ENCODE measurements at places on chromosomes 4 and X. TPM values are rescaled to one million over a fixed set of nuclear protein-coding genes. Genes with fewer than 3 reads are reported as not detected.

DNA sequence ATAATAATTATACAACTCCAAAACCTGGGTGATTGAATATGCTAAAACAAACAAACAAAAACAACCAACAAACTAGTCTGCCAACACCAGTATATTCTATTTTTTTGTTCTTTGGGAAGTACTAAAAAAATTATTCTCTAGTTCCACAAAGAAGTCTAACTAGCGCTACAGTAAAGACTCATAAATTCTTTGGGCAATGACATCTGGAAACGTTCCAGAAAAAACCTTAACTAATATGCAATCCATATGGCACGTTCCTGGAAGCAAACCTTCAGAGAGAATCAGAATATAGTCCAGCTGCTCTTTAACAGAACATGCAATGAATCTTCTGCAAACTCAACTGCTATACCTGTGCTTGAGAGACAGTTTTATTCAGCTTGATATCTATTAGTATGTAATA, 500.1 kb downstream of the TRAM1L1 start:
- no peak for DNase-seq
- H3K27ac ChIP-seq = no peak overlapping the region
- no peak overlapping the region for H3K4me3 ChIP-seq
- H3K27me3 ChIP-seq = no peaks in the 10 kb centered on the region
- no peaks in the 10 kb centered on the region for H3K36me3 ChIP-seq

- peaks cover 15% of the 10 kb centered on the region for H3K4me1 ChIP-seq
- no peak overlapping the region for H3K27ac ChIP-seq
- H3K36me3 ChIP-seq = no peaks in the 10 kb centered on the region
- no peak overlapping the region for H3K4me3 ChIP-seq
- no peaks in the 10 kb centered on the region for H3K27me3 ChIP-seq
These were observed 5.1 kb downstream of the RAB33B start for GRCh38 chr4:139458999-139459398.

DNA sequence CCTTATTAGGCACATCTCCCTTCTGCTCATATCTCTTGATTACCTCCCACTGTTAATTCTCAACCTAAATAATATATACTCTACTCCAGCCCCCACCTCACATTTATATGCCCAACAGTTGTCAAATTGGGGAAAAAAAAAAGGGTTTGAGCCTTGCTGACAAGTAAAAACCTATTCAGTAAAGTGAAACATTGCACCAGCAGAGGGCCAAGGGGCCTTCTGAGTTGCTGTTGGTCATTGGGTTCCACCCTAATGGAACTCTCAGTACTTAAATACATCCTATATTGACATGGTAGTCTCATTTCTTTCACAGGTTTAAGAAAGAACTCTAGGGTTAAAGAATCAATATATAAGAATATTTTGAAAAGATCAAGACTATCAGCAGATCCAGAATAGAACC, 362.2 kb downstream of the SMARCA1 start:
- no peaks in the 10 kb centered on the region for H3K27me3 ChIP-seq
- DNase-seq = no peak
- no peaks in the 10 kb centered on the region for H3K4me1 ChIP-seq
- no peaks in the 10 kb centered on the region for H3K36me3 ChIP-seq
- no peak overlapping the region for H3K4me3 ChIP-seq

GRCh38 chr4:168864821-168865541, 145.1 kb downstream of the CBR4 start:
- DNase-seq = no peak
- H3K27me3 ChIP-seq = no peaks in the 10 kb centered on the region
- H3K4me1 ChIP-seq = peaks cover 14% of the 10 kb centered on the region
- no peaks in the 10 kb centered on the region for H3K36me3 ChIP-seq
- H3K4me3 ChIP-seq = no peak overlapping the region
- H3K27ac ChIP-seq = peak overlapping the region; percentile 47

NDST4 gene
- not detected for total RNA-seq

GRCh38 chr4:139214039-139214534, 37.1 kb upstream of the ELF2 start:
- H3K4me1 ChIP-seq = no peaks in the 10 kb centered on the region
- peak; percentile 46 for DNase-seq
- H3K27ac ChIP-seq = no peak overlapping the region
- H3K36me3 ChIP-seq = no peaks in the 10 kb centered on the region

GRCh38 chrX:47864785-47865184, 28.1 kb downstream of the ZNF81 start:
- no peaks in the 10 kb centered on the region for H3K36me3 ChIP-seq
- H3K27me3 ChIP-seq = no peaks in the 10 kb centered on the region
- no peak overlapping the region for H3K4me3 ChIP-seq
- no peak overlapping the region for H3K27ac ChIP-seq
- H3K4me1 ChIP-seq = no peaks in the 10 kb centered on the region
- no peak for DNase-seq

DNA sequence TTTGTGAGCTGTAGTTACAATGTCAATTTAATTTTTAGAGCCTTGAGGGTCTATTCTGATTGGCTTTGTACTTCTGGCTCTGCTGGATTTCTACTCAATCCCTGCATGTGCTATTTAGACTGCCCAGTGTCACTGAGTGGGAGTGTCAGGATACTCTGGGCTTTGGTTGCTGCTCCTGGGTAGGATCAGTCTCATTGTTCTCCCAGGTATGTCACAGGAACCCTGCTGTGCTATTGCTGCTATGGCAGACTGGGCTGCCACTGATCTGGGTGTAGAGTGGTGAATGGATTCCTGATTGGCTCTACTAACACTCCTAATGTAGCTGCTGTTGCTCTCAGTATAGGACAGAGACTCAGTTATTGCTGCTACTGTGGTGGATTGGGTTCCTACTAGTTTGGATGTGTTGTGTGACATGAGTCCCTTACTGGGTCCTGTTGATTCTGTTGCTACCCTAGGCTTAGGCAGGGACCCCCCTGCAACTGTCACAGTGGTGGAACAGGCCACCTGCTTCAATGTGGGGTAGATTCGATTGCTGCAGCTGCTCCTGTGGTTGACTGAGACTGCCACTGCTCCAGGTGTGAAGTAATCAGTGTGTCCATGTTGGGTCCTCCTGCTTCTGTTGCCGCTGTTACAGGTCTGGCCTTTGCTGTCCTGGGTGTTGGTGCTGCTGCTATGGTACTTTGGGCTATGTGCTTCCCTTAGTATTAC, 707.8 kb upstream of the AMOT start:
- DNase-seq = no peak
- H3K27me3 ChIP-seq = no peaks in the 10 kb centered on the region
- no peak overlapping the region for H3K4me3 ChIP-seq
- H3K27ac ChIP-seq = no peak overlapping the region

- H3K4me1 ChIP-seq = peaks cover 4% of the 10 kb centered on the region
- no peak for DNase-seq
These were observed 186.7 kb upstream of the NUDT6 start for GRCh38 chr4:123109139-123109538.

DNA sequence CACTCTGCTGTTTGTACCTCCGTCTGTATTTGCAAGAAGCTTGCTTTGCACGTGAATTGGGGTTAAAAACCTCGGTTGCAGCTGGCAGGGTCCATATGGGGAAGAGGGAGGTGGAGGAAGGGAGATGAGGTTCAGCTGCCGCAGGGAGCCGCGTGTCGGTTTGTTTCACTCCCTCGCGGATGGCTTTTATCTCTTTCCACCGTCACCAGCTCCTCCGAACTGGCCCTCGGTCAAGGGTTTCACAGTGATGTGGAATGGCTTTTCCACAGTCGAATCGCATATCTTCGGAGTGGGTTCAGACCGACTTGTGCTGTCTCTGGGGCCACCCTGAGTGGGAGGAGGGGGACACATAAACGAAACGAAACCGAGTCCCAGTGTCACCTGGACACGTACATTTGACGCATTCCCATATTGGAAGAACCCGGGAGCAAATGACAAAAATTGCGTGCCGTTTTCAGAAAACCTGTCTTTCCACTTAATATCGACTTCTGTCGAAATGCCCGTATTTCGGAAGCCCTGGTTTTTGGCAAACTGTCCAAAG, 929 bp downstream of the ZBTB33 start:
- H3K36me3 ChIP-seq = no peaks in the 10 kb centered on the region
- H3K4me3 ChIP-seq = peak overlapping the region; percentile 83
- peak; percentile 33 for DNase-seq
- no peaks in the 10 kb centered on the region for H3K27me3 ChIP-seq
- H3K27ac ChIP-seq = peak overlapping the region; percentile 87

GRCh38 chr4:42672359-42673081, 15.6 kb upstream of the ATP8A1 start:
- peaks cover 7% of the 10 kb centered on the region for H3K27me3 ChIP-seq
- no peak overlapping the region for H3K4me3 ChIP-seq
- no peaks in the 10 kb centered on the region for H3K36me3 ChIP-seq
- H3K4me1 ChIP-seq = no peaks in the 10 kb centered on the region

USP27X gene
- 1.6 TPM for total RNA-seq

- no peak for DNase-seq
- no peaks in the 10 kb centered on the region for H3K36me3 ChIP-seq
- no peaks in the 10 kb centered on the region for H3K27me3 ChIP-seq
- peaks cover 24% of the 10 kb centered on the region for H3K4me1 ChIP-seq
- H3K27ac ChIP-seq = no peak overlapping the region
These were observed 16.7 kb upstream of the GBA3 start for GRCh38 chr4:22676063-22676462.

TAF7L gene
- total RNA-seq = 0.64 TPM

- DNase-seq = no peak
- no peaks in the 10 kb centered on the region for H3K27me3 ChIP-seq
- H3K36me3 ChIP-seq = no peaks in the 10 kb centered on the region
- no peak overlapping the region for H3K27ac ChIP-seq
- H3K4me3 ChIP-seq = no peak overlapping the region
These were observed 412.4 kb downstream of the DMD start for GRCh38 chrX:32798990-32799389.

- H3K27ac ChIP-seq = no peak overlapping the region
- H3K36me3 ChIP-seq = no peaks in the 10 kb centered on the region
- no peak for DNase-seq
- no peaks in the 10 kb centered on the region for H3K27me3 ChIP-seq
- H3K4me1 ChIP-seq = no peaks in the 10 kb centered on the region
These were observed 242.8 kb downstream of the PCDH7 start for GRCh38 chr4:30962939-30963338.

GRCh38 chr4:10135260-10135659, 18.7 kb upstream of the WDR1 start:
- H3K27ac ChIP-seq = no peak overlapping the region
- H3K27me3 ChIP-seq = no peaks in the 10 kb centered on the region
- no peak for DNase-seq
- no peaks in the 10 kb centered on the region for H3K36me3 ChIP-seq

- peak overlapping the region; percentile 19 for H3K4me3 ChIP-seq
- no peaks in the 10 kb centered on the region for H3K36me3 ChIP-seq
- H3K4me1 ChIP-seq = peaks cover 13% of the 10 kb centered on the region
- peak overlapping the region; percentile 65 for H3K27ac ChIP-seq
- DNase-seq = peak; percentile 66
These were observed 82.2 kb downstream of the STOX2 start for GRCh38 chr4:183986971-183987946.

GRCh38 chr4:1405636-1406393, 427 bp downstream of the NKX1-1 start:
- no peak for DNase-seq
- no peak overlapping the region for H3K27ac ChIP-seq
- no peaks in the 10 kb centered on the region for H3K4me1 ChIP-seq
- H3K4me3 ChIP-seq = no peak overlapping the region
- peaks cover 100% of the 10 kb centered on the region for H3K27me3 ChIP-seq
- H3K36me3 ChIP-seq = no peaks in the 10 kb centered on the region

- no peaks in the 10 kb centered on the region for H3K27me3 ChIP-seq
- no peak for DNase-seq
- H3K4me3 ChIP-seq = no peak overlapping the region
- no peaks in the 10 kb centered on the region for H3K4me1 ChIP-seq
- H3K36me3 ChIP-seq = no peaks in the 10 kb centered on the region
These were observed 21.7 kb upstream of the RGS12 start for GRCh38 chr4:3271131-3271530.

FAM114A1 gene
- 116 TPM for total RNA-seq

GRCh38 chrX:47218920-47219815, 687 bp downstream of the CDK16 start:
- H3K27ac ChIP-seq = peak overlapping the region; percentile 99
- DNase-seq = peak; percentile 70
- H3K36me3 ChIP-seq = no peaks in the 10 kb centered on the region
- peak overlapping the region; percentile 83 for H3K4me3 ChIP-seq
- peaks cover 33% of the 10 kb centered on the region for H3K4me1 ChIP-seq
- H3K27me3 ChIP-seq = no peaks in the 10 kb centered on the region

AKAP14 gene
- not detected for total RNA-seq

- no peak overlapping the region for H3K4me3 ChIP-seq
- no peaks in the 10 kb centered on the region for H3K4me1 ChIP-seq
- no peak for DNase-seq
- no peaks in the 10 kb centered on the region for H3K36me3 ChIP-seq
These were observed 6.3 kb upstream of the C4orf36 start for GRCh38 chr4:86898562-86898961.

ZMAT1 gene
- 0.40 TPM for total RNA-seq

GRCh38 chrX:129769467-129770154, 10.1 kb upstream of the SASH3 start:
- no peaks in the 10 kb centered on the region for H3K27me3 ChIP-seq
- H3K4me1 ChIP-seq = no peaks in the 10 kb centered on the region
- no peak overlapping the region for H3K4me3 ChIP-seq
- no peak overlapping the region for H3K27ac ChIP-seq
- H3K36me3 ChIP-seq = no peaks in the 10 kb centered on the region

DNA sequence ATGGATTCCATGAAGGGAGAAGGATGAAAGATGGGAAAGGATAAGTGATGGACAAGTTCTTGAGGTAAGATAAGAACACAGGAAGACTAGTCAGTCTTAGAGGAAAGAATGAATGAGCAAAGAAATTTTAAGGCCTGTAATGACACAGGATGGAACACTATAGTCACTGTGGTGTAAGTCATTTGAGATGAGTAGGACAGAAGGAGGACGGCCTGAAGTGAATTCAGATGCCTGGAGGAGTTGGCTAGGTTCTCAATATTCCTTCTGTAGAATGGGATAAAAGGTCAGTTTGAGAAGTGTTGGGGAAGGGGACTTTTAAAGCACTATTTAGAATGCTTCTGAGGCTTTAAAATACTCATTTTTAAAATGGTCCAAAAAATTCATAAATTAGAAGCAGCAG, 3.9 kb downstream of the MSMO1 start:
- no peak overlapping the region for H3K27ac ChIP-seq
- H3K4me1 ChIP-seq = peaks cover 18% of the 10 kb centered on the region
- H3K36me3 ChIP-seq = peaks cover 2% of the 10 kb centered on the region
- no peak overlapping the region for H3K4me3 ChIP-seq
- no peak for DNase-seq
- H3K27me3 ChIP-seq = no peaks in the 10 kb centered on the region
